NCI-H446 treated with DMSO at 0.1 percent for 48 hours (cell line): ENCODE measurements at places on chromosomes 7 and 10.
A peak's percentile ranks its signal among the peaks of the same experiment; 100 is the strongest.

DNA sequence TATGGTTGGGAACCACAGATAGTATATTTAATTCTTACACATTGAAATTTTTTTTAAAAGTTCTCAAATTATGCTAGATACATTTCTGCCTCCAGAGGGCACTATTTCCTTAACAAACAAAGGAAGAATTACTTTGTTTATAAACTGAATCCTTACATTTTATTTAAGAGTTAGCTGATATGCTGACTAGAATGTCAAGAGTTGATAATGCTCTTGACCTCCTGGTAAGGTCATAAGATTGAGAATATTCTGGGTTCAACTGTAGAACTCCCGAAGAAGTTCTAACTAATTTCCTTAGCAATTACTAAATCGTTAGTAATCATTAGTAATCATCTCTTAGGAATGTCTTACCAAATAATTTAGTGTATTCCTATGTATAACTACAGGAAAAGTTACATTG, 95.3 kb upstream of the CYP26C1 start:
- DNase-seq, result peak; percentile 5

DNA sequence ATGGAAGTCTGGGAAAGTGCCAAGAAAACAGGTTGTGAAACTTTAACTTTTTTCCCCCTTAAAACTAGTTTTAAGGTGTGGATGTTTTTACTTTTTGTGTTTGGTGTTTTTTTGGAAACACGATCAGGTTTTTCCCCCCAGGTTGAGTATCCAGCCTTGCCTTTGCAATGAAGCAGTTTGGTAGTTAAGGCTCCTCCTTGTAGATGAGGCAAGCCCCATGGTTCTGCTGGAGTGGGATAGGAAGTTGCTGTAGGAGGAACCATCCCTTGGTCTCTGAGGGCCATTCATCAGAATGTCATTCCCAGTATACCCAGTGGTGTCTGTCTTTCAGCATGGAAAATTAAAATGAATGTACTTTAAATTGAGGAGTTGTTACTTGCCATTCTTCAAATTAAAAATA, 2.7 kb downstream of the CUL1 start:
- no peak for DNase-seq

GRCh38 chr10:126661841-126662515, 8.5 kb downstream of the C10orf90 start:
- no peak for DNase-seq

DNA sequence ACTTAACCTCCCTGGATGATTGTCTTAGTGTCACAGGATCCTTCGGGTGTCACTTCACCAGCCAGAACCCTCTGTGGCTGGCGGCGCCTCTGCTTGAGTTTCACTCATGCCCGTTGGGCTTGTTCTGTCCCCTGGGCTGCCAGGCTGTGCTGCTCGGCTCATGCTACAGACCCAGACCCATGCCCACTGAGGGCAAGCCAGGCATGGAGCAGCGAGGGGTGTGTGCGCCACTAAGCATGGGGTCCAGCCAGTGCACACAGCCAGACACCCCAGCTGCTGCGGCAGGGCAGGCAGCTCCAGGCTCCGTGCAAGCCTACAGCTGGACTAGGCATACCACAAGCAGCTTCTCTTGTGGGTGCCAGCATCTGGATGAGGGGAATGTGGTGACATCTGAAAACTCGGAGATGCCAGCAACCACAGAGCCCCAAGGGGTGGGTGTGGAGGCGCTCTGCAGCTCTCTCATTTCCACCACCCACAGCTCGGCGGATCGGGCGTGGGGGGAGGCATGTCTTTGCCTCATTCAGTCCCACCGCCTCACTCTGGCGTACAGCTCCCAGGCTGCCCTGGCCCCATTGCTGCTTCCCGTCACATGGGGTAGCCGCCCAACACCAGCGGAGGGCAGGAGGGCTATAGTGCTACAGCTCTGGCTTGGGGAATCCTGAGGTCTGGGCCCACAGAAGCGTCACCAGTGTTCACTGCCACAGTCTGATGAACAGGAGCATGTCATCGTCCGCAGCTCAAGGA, 269.6 kb upstream of the LRGUK start:
- no peak for DNase-seq

GRCh38 chr10:117005527-117006055, 604 bp upstream of the SHTN1 start:
- DNase-seq, result no peak

GRCh38 chr10:78047314-78047891, 13.7 kb downstream of the RPS24 start:
- peak; percentile 66 for DNase-seq

DNA sequence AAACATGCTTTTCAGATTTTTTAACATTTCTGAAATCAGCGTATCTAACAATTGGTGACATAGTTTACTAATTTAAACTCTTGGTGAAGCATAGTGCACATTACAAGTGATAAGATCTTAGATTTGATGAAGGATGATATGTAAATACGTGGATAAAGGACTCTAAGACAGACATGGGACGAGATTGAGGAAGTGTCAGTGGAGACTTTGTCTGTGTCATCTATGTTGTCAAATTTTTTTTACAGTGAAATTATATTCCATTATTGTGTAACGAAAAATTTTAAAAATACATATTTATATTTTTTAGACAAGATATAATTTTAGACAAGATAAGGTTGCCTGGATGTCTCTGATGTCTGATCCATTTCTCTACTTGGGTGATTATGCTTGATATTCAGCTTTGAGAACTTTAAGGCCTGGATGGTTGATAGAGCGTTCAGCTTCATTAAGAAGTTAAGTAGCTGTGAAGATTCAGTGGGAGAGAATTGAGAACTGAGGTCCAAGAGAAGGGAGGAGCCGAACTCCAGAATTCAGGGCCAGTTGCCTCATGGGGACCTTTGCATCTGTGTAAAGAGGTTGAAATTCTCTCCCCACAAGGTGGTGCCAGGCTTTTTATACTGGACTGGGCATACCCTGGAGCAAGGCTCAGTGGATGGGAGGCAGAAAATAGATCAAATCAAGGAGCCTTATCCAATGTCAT, 62.7 kb downstream of the KAT6B start:
- peak; percentile 20 for DNase-seq

- DNase-seq, result peak; percentile 87
Observed at GRCh38 chr7:81657551-81657950, 112.3 kb downstream of the HGF start.

DNA sequence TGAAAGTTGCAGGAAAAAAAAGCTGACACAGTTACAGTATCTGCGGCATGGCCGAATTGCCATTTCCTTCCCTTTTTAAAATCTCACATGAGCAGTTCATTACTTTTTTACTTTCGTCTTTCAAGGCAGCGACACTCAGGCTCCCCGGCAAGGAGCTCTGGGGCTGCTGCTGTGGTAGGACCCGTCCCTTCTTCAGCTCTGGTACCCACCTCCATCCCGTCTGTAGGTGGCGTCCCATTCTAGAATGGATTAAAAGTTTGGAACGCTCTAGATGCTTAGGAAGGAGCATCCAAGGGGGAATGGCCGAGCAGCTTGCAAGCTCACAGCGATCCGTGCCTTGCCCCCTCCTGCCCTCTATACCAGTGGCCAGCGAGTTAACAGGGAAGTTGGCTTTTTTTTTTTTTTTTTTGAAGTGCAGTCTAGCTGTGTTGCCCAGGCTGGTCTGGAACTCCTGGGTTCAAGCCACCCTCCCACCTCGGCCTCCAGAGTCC, 22.8 kb upstream of the TTYH3 start:
- DNase-seq, result no peak

- no peak for DNase-seq
Observed at GRCh38 chr10:11698691-11699549, 43.3 kb upstream of the ECHDC3 start.

DNA sequence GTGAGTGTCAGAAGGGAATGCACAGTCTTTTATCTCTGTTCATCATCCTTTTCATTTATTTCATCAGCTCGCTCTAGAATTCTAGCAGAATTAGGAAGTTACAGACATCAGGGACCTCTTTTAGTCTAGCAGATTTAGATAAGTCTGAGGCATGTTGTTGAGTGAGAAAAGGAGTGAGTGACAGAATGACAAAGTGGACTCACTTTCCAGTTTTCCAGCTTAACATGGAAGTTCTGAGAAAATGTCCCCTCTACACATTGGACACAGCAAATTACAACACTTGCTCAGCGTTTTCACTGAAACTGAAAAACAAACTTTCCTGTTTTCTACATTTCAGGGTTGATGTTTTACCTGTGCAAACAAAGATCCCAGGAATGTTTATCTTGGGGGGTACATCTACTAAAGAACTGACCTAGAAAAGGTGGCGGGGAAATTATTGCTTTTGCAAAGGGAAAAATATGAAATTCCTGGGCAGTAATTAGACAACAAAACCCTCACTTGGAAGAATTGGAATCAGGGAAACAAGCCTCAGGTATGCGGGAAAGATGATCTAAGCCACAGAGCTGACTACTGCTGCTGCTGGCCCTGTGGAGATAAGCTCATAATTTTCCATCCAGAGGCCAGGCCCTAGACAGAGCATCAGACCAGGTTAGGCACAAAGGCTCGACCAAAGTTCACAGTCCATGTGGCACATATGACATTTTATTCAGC, 14.6 kb upstream of the CYP3A5 start:
- DNase-seq, result no peak

DNA sequence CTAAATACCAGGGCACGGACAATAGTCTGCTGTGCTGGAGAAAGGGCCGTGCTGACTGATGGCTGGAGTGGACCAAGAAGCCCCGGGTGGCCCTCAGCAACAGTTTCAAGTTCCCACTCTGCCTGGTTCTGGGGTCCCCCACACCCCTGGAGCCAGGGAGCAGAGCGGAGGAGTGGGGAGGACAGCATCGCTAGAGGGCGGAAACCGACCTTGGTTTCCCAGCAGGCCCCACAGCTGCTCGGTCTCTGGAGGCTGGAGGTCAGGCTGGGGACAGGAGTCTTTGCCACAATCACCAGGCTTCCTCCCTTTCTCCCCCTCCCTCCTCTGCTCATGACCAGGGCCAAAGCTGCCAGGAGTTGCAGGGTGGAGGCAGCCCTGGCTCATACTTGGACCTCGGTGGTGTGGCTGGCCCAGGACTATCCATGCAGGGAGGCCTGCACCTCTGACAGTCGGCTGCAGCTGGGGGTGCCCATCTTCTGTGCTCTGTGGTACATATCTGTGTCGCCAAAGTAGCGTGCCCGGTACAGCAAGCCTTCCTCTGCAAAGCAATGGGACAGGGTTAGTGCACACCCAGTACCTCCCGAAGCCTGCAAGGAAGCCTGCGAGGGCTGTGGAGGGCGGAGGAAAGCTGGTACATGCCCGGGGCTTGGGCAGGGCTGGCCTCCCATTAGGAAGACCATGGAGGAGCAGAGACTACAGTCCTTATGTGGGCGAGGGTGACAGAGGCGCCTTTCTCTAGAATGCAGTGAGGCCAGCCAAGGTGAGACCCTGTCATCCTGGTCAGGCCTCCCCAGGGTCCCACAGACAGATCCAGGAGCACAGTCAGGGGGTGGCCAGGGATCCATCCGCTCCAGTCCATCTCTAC, 19.1 kb downstream of the DNAJB12 start:
- no peak for DNase-seq

DNA sequence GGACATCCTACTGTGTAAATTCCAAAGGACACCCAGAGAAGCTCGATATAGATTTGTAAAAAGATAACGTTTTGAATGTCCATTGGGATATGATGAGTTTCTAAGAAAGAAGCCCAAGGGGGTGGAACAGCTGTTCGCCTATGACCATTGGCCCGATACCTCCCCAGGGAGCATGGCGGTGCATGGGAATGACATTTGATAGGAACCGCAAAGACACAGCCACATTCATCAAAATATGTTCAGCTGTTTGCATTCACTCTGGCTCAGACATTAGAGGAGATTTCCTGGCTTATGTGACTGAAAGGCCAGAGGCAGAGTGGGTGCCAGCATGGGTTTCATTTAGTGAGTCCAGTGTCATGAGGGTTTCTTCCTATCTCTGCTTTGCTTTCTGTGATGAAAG, 56.0 kb upstream of the BAIAP2L1 start:
- no peak for DNase-seq

DNA sequence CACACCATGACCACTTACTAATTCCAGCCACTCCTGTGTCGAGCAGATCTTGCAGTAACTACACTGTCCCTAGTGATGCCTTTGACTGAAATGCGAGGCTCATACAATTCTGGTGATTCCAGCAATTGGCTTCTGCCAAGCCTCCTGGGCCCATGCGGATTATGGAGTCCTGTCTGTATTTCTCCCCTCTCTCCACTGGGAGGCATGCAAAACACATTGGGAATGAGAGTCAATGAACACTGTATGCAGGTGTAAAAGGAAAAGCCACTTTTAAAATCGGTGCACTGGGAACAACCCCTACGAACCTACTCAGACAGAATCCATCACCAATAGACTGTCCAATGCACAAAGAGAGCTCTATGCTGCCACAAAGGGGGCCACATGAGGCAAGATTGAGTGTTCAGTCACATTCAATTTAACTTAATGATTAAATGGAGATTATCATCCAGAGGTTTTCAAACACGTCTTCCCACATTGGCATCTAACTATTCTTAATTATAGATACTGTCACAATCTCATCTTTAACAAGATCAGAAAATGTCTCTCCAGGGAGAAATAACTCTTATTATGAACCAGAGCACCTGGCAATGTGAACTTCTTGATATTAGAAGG, 550.6 kb downstream of the GLRX3 start:
- no peak for DNase-seq

DNA sequence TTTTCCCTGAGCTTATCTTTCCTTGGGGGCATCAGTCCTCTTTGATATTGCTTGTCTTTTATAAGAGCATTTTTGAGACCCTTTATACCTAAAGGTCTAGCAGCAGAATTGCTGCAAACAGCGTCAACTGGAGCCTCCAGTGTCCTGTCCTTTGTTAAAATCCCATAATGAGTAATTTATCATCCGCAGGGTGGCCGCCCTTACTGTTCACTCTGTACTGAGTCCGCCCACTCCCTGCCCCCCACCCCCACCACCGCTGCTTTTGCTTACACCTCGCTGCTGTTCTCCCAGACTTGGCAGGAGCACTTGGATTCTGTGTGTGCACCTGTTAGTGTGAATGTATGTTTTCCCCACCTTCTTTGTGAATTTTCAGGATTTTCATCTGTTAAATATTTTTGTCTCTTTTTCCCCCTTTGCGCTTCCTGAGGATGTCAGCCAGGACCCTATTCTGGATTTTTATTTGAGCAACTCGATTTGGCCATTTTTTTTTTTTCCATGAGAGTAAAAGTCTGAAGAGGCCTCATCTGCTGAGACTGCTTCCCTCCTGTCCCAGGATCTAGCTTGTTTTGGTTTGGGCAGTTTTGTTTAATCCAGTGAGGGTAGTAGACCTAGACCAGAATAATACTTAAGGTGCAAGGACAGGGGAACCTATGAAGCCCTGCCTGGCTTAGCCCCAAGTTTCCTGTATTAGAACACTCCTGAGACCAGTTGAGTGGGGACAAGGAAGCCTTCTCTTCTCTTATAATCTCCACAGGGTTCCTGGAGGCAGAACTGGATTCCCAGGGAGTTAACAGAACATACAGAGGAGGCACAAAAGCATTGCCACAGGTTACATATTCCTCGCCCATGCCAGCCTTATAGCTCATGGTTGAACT, 8.2 kb downstream of the AGFG2 start:
- DNase-seq, result no peak

GRCh38 chr10:96619120-96619519, 32.3 kb upstream of the TM9SF3 start:
- DNase-seq, result no peak
